Urinary bladder (tissue), 4 donors: ENCODE measurements at places on chromosomes 5 and 9. TPM values are rescaled to one million over a fixed set of nuclear protein-coding genes. Genes with fewer than 3 reads are reported as not detected.

The ORM2 gene
- total RNA-seq = not detected

The IFNB1 gene
- total RNA-seq = not detected

The PCDHGC4 gene
- 6.8 TPM for total RNA-seq

The LRRC19 gene
- total RNA-seq = 0.11 TPM

The FBXO10 gene
- 9.5 TPM for total RNA-seq

The PRELID2 gene
- total RNA-seq = 56.8 TPM
